ENCODE measurements at places on chromosomes 7 and 10.

DNA sequence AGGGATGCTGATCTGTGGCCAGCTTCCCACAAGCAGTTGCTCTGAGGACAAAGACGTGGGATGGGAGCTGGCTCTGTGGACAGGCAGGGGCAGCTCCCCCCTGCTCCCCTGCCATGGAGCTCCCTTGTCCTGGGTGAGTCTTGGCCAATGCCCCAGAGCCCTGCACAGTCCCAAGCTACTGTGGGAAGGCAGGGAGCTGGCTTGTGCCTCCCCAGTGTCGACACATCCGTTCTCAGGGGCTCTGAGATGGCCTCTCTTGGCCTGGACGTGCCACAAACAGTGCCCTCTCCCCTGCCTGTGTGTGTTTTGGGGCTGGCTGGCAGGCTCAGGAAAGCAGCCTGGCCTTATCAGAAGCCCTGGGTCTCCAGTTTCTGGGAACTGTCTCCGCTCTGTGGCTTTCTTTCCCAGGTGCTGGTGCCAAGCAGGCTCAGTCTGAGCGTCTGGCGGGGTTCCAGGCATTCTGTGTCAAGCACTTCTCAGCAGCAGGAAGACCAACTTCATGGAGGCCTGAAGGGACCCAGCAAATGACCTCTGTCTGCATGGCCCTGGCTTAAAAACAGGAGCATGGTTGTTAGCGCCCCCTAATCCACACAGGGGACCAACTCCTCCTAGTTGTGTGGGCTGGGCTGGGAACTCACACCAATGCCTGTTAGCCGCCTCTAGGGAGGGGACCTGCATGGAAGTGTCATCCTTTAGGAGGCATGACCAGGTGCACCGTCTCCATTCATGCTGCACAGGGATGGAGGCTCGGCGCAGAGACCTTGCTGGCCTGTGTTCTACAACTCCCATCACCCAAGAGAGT is 375.2 kb downstream of the RPS24 start:
- no peak for DNase-seq

- DNase-seq = no peak
Observed at GRCh38 chr10:14625765-14626525, 148.8 kb downstream of the FAM107B start.

DNA sequence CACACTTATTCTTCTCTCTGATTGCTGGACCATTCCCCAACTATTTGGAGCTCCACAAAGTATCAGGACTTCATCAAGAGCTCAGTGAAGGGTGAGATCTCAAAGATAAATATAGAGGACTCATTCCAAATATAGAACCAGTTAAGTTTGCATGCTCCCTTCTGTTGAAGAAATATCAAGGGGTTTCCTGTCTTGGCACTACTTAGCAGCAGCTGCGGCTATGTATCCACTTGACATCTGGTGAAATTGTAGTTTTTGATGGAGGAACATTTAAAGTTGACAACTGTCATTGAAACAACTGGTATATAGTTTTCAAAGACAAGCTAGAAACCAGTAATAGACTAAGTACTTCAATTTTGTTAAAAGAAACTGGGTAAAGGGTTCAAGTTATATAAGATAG is 1.0 kb upstream of the SPAG6 start:
- no peak for DNase-seq

GRCh38 chr7:44960011-44960580 is 18.7 kb downstream of the MYO1G start:
- DNase-seq = no peak

DNA sequence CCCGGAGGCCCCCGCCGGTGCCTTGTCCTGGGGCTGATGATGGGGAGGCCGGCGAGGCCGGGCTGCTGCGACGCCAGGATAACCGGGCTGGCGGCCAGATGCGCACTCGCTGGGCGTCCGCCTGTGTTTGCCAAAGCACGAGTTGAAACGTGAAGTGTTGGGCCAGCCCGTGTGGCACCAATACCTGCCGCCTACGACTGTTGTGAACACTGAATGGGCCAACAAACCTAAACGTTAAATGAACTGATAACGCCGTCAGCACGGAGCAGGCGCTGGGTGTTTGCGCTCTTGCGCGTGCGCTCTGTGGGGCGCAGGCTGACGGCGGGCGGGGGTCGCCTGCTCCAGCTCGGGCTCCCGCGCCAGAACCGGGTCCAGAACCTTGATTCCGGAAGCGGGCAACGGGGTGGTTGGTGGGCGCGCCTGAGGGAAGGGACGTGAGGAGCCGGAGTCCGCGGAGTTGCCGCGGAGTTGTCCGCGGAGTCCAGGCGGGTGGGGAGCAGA is 658 bp downstream of the CYP2E1 start:
- DNase-seq = no peak

DNA sequence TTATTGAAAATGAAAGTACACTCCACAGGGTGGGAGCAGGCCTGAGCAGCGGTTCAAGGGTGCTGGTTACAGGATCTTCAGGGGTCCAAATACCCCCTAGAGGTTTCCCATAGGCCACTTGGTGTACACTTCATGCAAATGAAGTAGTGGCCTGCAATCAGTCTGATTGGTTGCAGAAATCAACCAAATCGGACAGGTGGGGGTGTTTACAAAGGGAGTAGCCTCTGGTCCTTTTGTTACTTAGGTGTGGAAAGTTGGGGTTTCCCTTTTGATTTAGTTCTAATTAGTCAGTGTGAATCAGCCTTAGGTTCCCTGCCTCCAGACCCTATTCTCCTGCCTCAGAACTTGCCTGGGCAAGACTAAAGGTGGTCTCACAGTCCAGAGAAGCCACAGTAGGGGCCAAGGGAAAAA is 49.6 kb downstream of the SYPL1 start:
- DNase-seq = no peak

DNA sequence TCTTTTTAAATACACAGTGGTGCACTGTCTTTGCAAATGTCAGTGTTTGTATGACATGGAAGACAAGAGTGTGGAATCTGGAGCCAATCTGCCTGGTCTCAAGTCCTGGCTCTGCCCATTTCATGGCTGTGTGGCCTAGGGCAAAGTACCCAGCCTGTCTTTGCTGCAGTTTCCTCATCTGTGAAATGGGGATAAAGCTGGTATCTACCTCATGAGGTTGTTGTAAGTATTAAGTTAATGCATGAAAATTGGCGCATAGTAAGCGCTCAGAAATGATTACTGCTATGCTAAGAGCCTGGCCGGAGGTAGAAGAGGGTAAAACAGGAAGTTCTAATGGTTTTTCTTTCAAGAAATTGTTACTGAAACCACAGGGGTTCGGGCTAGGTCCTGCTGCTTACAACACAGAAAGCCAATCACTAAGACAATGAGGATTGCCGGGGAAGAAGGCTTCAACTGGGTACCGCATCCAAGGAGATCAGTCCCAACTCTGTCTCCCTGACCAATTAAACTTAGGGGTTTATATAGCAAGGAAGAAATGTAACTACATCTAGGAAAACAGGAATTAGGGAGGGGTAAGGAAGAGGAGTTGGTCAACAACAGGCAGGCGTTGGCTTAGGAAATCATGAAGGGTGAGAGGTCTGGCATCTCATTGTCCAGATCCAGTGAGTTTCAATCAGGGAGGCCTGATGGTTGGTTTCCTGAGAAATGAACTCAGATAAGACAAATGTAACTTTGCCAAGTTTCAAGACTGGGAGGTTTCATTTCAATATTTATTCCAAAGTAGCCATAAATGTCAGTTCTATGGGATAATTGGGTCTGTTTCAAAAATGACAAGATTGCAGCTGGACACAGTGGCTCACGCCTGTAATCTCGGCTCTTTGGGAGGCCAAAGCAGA is 57.0 kb downstream of the CHST3 start:
- DNase-seq = no peak

DNA sequence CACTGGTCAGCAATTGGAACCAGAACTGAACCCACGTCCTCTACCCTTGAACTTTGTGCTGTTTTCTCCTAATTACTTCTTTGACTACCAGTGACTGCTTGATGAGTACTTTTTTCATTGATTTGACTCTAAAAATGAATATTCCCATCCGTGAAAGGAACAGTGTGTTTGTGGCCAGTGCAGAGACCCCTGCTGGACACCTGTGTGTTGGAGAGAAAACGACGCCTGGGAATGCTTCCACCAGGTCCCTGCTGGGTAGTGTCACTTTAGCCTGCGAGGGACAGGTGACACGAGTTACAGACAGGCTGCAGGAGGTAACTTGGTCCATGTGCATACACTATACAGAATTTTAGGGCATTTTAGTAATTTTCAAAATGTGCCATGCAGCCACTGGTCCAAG is 6.8 kb upstream of the GJD4 start:
- DNase-seq = no peak

DNA sequence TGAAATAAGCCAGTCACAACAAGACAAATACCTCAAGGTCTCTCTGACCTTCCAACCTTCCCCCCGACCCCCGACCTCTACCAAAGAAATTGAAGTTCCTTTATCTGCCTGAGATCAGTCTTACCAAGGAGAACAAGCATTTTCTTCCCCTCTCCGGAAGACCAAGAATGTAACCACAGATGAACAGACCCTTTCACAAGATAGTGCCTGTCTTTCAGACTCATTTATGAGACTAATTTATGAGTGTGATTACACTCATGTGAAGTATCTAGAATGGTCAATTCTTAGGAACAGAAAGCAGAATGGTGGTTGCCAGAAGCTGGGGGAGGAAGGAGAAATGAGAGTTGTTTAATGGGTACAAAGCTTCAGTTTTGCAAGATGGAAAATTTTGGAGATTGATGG is 108.9 kb upstream of the MKLN1 start:
- DNase-seq = no peak

DNA sequence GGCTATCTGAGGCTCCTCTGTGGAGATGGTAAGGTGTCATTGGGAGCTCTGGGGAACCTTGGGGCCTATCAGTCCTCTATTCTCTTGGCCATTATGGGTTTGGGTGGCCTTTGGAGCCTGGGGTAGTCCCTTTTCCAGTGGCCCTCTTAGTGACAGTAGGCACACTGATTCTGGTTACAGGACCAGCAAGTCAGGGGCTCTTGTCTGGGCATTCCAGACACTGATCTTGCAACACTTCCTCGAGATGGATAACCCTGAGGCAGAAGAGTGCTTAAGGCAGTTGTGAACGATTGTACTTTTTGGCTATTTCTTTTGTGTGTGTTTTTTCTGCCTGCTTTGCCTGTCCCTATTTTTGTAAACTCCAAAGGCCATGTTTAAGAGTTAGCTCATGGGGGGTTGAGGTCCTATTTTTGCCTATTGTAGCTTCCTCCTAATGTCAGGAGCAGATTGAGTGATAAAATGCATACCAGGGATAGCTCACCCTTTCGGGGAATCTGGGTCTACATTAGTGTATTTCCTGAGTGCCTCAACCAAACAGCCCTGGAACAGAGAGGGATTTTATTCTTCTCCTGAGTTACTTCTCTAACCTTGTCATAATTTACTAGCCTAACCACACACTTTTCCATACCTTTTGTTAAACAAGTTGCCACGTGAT is 61.2 kb downstream of the PRKAR2B start:
- DNase-seq = no peak

GRCh38 chr10:101889256-101890210 is 45.9 kb upstream of the KCNIP2 start:
- peak; percentile 75 for DNase-seq

DNA sequence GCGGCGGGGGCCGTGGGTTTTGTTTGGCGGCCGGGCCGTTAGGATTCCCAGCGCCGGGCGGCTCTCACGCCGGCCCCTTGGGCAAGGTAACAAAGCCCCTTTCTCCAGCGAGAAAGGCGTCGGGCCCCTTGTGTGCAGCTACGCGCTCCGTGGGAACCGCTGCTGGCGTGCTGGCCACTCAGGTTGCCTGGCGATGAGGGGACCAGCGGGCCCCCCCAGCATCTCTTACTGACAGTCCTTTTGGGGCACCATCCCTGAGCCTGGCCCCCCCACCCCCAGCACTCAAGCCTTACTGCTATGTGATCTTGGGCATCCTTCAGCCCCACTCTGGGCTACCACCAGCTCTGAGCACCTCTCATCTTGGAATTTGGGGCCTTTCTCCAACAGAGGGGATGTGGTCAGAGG is 1.8 kb downstream of the LFNG start:
- DNase-seq = no peak

- no peak for DNase-seq
Observed at GRCh38 chr10:9038146-9038714, 983.7 kb downstream of the GATA3 start.

DNA sequence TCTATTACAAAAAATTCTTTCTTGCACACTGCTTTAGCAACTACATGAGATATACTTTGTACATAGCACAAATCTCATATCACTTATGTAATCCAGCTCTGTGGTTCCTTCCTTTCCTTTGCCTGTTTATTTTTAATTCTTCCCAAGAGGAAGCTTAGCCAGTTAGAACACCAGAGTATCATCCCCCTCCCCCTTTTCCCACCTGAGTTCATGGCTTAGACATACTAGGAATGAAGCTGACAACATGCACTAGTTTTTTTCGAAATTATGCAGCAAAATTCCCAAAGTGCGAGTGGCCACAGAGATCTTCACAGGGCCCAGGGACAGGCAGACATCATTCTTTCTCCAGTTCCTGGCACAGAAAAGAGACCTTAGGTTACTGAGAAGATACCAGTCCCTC is 17.8 kb downstream of the CAV1 start:
- no peak for DNase-seq

DNA sequence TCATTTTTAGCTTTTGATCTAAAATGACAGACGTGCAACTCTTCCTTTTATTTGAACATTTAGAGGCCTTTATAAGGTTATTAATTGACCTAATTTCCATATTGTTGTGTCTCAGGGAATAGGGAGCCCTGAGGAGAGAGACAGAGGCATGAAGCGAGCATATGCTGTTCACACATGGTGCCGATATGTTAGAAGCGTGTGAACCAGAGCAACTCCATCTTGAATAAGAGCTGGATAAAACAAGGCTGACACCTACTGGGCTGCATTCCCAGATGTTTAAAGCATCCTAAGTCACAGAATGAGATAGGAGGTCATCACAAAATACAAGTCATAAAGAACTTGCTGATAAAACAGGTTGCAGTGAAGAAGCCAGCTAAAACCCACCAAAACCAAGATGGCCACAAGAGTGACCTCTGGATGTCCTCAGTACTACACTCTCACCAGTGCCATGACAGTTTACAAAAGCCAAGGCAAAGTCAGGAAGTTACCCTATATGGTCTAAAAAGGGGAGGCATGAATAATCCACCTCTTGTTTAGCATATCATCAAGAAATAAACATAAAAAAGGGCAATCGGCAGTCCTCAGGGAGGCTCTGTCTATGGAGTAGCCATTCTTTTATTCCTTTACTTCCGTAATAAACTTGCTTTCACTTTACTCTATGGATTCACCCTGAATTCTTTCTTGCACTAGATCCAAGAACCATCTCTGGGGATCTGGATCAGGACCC is 80.1 kb downstream of the SEC61G start:
- no peak for DNase-seq

GRCh38 chr10:124736491-124737136 is 7.6 kb downstream of the FAM53B start:
- no peak for DNase-seq

- DNase-seq = peak; percentile 57
Observed at GRCh38 chr10:114541081-114541796, 116.8 kb downstream of the ABLIM1 start.

GRCh38 chr7:91250706-91251105 is 13.5 kb upstream of the FZD1 start:
- no peak for DNase-seq

GRCh38 chr10:58331646-58332045 is 3.2 kb upstream of the UBE2D1 start:
- DNase-seq = no peak

GRCh38 chr10:6871128-6871527 is 291.1 kb upstream of the PRKCQ start:
- no peak for DNase-seq
